ENCODE measurements at places on chromosomes 7 and 10. TPM values are rescaled to one million over a fixed set of nuclear protein-coding genes. Genes with fewer than 3 reads are reported as not detected.

The OPN4 gene
- not detected for total RNA-seq

The BAIAP2L1 gene
- 3.1 TPM for total RNA-seq

The CHRM2 gene
- under 0.01 TPM for total RNA-seq

The FFAR4 gene
- not detected for total RNA-seq

The PLXNA4 gene
- 7.9 TPM for total RNA-seq

The SPDYE1 gene
- not detected for total RNA-seq

The LIPK gene
- not detected for total RNA-seq

The AQP1 gene
- total RNA-seq: 152 TPM

The SERPINE1 gene
- 2,576 TPM for total RNA-seq

The SPDYE6 gene
- total RNA-seq: not detected

The TRIM8 gene
- 61.4 TPM for total RNA-seq

The ZC3HAV1L gene
- total RNA-seq: 13.5 TPM

The RADIL gene
- total RNA-seq: 0.38 TPM

The PRKCQ gene
- under 0.01 TPM for total RNA-seq

The SLC29A3 gene
- 1.7 TPM for total RNA-seq

The SHTN1 gene
- 1.2 TPM for total RNA-seq

The OR6B1 gene
- not detected for total RNA-seq

The CHN2 gene
- total RNA-seq: 4.2 TPM

The SUGCT gene
- total RNA-seq: 17.8 TPM

The ZNF365 gene
- total RNA-seq: 3.3 TPM

The AKR1C3 gene
- total RNA-seq: 91.6 TPM

The ADAM12 gene
- total RNA-seq: 21.3 TPM

The FERD3L gene
- not detected for total RNA-seq

The TLL2 gene
- 0.28 TPM for total RNA-seq

The HHEX gene
- total RNA-seq: 7.1 TPM

The CLRN3 gene
- total RNA-seq: not detected

The AGAP6 gene
- total RNA-seq: 2.5 TPM

The C10orf62 gene
- total RNA-seq: 0.19 TPM

The SFMBT2 gene
- total RNA-seq: 0.19 TPM

The SH3PXD2A gene
- 18.0 TPM for total RNA-seq
